ENCODE measurements at places on chromosomes 12 and 14.

- no peak for DNase-seq
Measured at GRCh38 chr14:70280931-70281330, 78.6 kb downstream of the COX16 start.

GRCh38 chr12:129127771-129128170, 274.5 kb downstream of the GLT1D1 start:
- no peak for DNase-seq

- DNase-seq: no peak
Measured at GRCh38 chr14:64249363-64249762, 44.8 kb downstream of the ESR2 start.

DNA sequence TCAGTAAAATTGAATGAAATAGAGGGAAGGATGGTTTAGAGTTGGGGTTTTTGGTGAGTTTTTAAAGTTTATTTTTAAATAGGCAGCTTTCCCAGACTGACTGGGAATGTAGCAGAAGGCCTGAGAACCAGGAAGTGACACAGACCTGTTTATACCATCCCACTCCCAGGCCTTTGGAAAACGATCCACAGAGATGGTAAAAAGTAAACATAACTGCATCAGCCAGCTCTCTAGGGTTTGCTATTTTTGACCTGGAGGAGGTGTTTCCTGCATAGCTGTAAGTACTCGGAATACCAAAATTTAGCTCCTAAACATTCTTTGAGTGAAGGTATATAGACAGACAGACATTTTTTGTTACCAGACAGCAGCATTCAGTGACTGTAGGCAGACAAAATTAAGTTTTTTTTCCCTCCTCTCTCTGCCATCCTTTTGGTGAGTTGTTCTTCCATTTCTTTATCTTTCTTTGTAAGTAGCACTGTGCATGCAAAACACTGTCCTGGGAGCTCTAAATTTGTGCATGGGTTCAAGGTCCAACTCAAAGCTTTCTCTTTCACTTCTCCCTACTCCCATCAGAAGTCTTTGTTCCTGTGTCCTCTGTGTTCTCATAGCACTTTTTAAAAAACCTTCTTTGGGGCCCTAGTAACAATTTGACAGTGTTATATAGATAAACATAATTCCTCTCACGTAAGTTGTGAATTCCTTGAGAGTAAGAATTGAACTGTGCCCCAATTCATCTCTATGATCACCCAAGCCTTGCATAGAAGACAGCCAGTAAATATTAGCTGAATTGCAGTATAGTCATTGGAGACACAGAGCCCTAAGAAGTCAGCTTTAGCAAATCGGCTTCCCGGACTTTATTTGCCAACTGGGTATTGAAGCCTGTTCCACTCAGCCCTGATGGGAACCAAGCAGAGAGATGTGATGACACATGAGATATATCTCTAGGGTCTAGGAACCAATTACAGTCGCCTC, 37.4 kb downstream of the SUSD6 start:
- DNase-seq: no peak

- DNase-seq: no peak
Measured at GRCh38 chr12:110252716-110253115, 28.3 kb upstream of the ATP2A2 start.

DNA sequence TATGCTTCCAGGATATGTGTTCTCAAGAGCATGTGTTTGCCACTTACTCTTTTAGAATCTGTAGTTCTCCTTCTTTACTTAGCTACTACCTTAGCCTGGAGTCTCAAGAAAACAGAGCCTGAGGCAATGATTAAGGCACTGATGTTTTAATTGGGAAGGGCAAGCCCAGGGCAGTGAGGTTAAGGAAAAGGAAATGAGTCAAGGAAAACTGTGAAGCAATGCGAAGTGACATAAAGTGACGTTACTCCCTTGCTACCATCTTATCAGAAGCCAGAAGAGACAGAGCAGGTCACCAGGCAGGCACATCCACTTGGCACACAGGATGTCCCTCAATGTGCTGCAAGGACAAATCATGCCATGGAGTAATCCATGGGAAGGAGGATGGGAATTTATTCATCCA, 11.3 kb upstream of the EML5 start:
- DNase-seq: no peak

DNA sequence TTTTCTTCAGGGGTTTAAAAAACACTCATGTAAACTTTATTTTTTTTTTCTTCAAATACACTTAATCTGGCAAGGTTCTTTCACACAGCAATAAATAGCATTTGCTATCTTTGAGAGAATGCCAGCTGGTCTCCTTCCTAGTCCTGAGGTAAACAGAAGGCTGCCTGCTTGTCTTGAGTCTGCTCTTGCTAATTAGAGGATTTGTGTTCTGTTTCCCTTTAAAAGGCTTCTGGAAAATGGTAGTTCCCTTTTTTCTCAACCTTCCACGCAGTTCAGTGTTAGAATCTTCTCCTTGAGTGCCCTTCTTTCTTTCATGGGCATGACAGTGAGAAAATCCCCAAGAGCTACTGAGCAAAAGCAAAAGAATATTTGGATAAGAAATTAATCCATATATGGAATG, 92.3 kb upstream of the DCN start:
- DNase-seq: no peak

GRCh38 chr12:31346267-31346666, 20.3 kb upstream of the SINHCAF start:
- no peak for DNase-seq

- no peak for DNase-seq
Measured at GRCh38 chr12:24175284-24175683, 225.8 kb upstream of the SOX5 start.

DNA sequence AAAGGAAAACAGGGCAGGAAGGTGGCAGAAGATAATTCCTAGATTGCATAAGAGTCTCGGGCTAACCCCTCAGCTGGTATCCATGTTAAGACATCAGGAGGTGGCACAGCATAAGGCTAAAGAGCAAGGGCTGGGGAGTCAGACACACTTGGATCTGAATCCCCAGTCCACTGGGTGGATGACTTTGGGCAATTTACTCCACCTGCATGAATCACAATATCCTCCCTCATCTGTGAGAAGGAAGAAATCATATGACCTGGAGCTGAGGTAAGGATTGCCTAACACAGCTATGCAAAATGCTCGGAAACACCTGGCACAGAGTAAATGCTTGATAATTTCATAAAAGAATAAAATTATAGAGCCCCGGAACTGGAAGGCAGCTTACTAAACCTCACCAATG, 217.9 kb downstream of the PIK3C2G start:
- DNase-seq: no peak

DNA sequence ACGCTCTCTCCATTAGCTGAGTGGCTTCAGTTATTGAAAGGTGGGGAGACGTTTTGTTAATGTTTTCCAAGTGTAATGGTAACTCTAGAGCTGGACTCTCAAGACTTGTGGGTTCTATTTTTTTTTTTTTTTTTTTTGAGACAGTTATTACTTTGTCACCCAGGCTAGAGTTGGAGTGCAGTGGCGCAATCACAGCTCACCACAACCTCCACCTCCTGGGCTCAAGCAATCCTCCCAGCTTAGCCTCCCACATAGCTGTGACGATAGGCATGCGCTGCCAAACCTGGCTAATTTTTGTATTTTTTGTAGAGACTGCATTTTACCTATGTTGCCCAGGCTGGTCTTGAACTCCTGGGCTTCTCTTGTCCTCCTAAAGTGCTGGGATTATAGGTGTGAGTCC, 26.2 kb downstream of the ATF1 start:
- DNase-seq: no peak

DNA sequence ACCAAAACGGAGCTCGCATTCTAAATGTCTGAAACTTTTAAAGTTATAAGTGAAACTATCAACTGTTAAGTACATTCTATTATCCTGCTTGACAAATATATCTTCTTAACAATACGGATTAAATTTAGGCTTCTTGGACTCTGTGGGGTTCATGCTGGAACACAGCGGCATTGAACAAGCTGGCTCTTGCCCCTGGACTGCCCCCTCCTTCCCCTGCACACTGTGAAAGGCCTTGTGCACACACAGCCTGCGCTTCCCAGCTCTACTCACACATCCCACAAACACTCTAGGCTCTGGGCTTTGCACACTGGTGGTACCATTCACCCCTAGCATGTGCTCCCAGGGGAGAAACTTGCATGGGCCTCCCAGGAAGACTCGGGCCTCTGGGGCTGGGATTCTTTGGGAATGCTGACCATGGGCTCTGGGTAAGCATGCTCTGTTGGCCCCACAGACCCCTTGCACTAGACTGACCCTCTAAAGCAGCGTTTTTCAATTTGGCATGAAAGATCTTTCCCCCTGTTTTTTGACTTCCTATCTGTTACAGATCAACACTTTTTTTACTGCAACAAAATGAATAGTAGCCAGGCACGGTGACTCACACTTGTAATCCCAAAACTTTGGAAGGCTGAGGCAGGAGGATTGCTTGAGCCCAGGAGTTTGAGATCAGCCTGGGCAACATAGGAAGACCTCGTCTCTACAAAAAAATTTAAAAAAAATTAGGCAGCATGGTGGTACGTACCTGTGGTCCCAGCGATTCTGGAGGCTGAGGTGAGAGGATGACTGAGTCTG, 96.2 kb upstream of the CPM start:
- DNase-seq: no peak

DNA sequence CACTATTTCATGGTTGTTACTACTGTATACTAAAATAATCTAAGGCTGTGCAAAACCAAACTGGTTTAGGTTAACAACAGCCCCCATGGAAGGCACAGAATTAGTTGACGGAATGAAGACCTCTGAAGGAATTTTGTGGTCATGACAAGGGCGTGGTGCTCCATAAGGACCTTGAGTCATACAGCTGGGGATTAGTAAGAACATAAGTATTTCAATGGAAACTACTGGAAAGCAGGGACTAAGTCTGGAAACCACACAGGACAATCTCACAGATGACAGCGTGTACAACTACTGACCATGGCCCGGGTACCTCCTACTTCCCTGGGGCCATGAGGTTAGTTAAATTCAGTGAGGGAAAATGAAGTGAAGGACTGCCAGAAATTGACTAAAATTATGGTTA, 98.5 kb upstream of the PLEKHA5 start:
- DNase-seq: no peak

- DNase-seq: no peak
Measured at GRCh38 chr12:132160016-132160415, 15.8 kb downstream of the NOC4L start.

DNA sequence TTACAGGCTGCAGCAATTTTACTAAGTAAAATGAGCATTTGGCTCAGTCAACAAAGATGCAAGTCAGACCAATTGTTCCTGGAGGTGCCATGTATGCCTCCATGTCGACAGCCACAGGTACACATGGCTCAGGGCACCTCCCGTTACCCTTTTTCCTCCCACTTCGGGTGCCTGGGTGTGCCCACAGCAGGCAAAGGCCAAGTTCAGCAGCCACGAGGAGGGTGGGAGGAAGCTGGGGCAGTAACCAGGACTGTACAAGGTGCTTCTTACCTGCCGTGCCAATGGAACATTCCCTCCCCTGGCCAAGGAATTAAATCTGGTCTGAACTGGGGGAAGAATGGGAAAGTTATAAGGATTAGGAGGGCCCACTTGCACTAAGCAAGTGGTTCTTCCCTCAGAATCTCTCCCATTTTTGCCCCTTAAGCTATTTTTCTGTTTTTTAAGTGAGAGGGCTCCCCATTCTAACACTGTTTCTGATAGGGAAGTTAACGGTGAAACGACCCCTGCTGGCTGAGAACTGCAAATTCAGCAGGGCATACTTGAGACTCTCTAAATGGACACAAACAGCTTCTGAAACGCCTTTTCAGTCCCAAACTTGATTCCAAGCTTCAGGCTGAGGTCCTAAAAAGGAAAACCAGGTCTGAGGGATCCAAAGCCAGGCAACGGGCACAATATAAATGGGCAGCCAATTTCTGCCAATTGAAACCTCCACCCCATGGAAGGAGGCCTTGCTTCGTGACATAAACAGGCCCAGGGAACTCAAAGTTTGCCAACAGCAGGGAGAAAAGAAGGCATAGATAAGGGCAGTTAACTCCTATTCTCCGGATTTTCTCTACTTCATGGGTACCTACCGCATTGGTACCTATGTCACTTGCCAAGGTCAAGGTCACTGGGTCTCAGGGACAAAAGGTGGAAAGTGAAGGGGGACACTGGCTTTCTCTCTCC, 24.8 kb downstream of the CLECL1 start:
- DNase-seq: no peak

GRCh38 chr12:97375310-97375709, 87.3 kb upstream of the RMST start:
- DNase-seq: no peak

- DNase-seq: no peak
Measured at GRCh38 chr14:84087986-84088531, 1441.9 kb upstream of the FLRT2 start.

DNA sequence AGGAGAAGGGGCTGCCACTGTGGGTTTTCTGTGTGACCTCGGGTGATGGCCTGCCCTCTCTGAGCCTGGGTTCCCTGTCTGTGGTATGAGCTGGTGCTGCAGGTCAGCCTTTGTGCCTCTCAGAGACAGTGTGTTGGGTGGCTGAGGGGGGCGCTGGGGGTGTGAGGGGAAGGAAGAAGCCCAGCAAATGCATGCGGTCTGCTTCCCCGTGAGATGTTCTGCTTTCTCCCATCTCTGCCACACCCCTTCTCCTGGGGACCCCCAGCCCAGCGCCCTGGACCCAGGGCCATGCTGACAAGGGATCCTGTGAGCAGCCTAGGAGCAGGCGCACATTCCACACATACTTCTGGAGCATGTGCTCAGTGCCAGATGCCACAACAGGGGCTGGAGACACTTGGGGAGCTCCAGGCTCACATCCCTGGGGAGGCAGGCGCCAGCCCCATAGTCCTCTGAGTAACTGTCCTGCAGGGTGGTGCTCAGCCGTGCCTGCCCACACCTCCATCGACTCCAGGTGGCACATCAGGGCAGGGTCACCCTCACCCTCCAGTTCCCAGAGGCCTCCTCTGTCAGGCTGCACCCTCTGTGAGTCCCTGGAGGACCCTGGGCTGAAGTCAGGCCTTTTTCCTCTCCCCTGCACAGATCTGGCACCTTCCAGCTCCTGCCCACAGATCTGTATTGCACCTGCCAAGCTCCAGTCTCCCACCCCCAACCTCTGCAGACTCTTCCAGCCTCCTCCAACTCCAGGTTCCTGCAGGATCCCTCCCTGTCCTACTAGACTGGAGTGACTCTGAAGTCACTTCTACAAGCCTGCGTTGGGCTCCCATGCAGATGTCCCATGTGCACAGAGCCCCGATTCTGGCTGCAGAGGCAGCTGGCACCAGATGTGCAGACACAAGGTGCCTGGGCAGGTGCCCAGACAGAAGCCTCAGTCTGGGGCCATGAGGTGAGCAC, 205.6 kb downstream of the KIF26A start:
- DNase-seq: no peak

- no peak for DNase-seq
Measured at GRCh38 chr12:115598871-115599811, 678.4 kb downstream of the MED13L start.

- no peak for DNase-seq
Measured at GRCh38 chr12:31752450-31752849, 23.6 kb upstream of the AMN1 start.

- DNase-seq: no peak
Measured at GRCh38 chr12:41277946-41278267, 89.8 kb downstream of the PDZRN4 start.

- DNase-seq: no peak
Measured at GRCh38 chr14:84797326-84797725, 732.6 kb upstream of the FLRT2 start.

DNA sequence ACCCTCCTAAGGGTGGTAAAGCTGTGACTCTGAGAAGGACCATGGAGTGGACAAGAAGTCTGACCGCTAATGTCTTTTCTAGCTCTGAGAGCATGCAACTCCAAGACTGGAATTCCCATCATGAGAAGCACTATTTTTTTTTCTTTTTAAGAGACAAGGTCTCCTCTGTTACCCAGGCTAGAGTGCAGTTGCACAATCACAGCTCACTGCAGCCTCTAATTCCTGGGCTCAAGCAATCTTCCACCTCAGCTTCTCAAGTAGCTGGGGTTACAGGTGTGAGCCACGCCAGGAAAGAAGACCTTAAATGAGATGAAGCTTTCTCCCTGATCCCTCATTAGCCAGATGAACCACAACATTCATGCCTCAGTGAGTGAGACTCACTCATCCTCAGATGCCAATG, 19.2 kb downstream of the VDR start:
- no peak for DNase-seq
